ENCODE measurements at places on chromosomes 5 and 9. TPM values are rescaled to one million over a fixed set of nuclear protein-coding genes. Genes with fewer than 3 reads are reported as not detected.

DCAF12 gene
- total RNA-seq: 22.4 TPM

PCDH1 gene
- total RNA-seq: 0.09 TPM

- no peak for DNase-seq
- peaks cover 10% of the 10 kb centered on the region for H3K4me1 ChIP-seq
- no peak overlapping the region for H3K4me3 ChIP-seq
- no peaks in the 10 kb centered on the region for H3K36me3 ChIP-seq
- H3K27ac ChIP-seq: no peak overlapping the region
Measured at GRCh38 chr9:113359385-113359784, 10.0 kb downstream of the BSPRY start.

KIAA1958 gene
- total RNA-seq: 4.7 TPM

GRCh38 chr9:5868235-5868634 is 22.5 kb upstream of the MLANA start:
- H3K27me3 ChIP-seq: peaks cover 2% of the 10 kb centered on the region
- no peak for DNase-seq
- H3K27ac ChIP-seq: no peak overlapping the region
- peaks cover 12% of the 10 kb centered on the region for H3K4me1 ChIP-seq
- no peaks in the 10 kb centered on the region for H3K36me3 ChIP-seq
- no peak overlapping the region for H3K4me3 ChIP-seq

DNA sequence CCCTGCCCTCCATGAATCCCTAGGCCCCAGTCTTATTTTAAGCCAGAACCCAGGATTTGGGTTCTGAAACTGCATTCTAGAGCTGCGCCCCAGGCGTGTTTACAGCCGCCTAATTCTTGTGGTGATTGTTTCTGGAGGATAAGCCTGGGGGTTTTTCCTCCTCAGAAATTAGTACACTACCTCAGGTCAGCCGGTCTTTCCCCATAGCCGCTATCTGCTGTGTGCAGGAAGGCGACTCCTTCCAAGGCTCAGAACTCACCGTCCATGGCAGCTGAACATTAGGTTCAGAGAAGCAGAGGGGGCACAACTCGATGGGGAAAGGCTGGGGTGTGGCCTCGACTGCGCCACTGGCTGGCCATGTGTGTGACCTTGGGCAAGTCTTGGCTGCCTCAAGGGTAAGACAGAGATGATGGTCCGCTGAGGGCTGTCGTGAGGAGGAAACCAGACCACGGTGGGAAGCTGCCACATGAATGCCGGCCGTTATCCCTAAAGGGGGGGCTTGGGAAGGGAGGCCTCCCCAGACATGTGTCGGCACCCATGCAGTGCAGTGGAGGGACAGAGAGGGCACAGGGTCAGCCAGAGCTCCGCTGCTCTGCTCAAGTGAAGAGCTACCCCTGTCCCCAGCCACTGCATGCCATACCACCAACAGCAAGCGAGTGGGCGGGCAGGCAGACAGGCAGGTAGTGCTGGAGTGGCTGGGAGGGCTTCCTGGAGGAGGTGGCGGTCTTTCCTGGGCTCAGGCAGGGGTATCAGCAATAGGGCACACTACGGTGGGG is 28.9 kb downstream of the SHB start:
- H3K27me3 ChIP-seq: no peaks in the 10 kb centered on the region
- DNase-seq: no peak
- H3K4me1 ChIP-seq: peaks cover 93% of the 10 kb centered on the region
- H3K4me3 ChIP-seq: no peak overlapping the region
- H3K27ac ChIP-seq: peak overlapping the region; percentile 98

- no peak overlapping the region for H3K4me3 ChIP-seq
- H3K36me3 ChIP-seq: no peaks in the 10 kb centered on the region
- H3K27me3 ChIP-seq: peaks cover 3% of the 10 kb centered on the region
- no peak for DNase-seq
Measured at GRCh38 chr9:134453776-134454475, 127.7 kb downstream of the RXRA start.

EFNA5 gene
- total RNA-seq: not detected

DNA sequence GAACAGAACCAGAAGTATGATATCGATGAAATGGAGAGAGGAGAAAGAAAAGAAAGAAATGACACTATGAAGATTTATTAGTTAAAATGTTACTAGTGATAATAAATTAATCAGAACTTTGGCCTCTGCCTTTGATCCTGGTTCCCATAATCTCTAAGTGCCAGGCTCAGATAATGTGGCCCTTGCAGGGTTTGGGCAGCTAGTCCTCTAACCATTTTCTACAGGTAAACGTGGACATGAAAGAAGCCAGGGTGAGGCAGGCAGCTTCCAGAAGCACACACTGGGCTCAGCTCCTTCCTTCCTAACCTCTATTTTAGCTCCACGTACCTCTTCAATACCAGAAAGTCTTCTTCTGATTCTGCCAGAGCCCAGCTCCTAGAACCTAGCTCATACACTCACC is 30.6 kb downstream of the SYK start:
- no peak overlapping the region for H3K4me3 ChIP-seq
- no peaks in the 10 kb centered on the region for H3K4me1 ChIP-seq
- peaks cover 3% of the 10 kb centered on the region for H3K27me3 ChIP-seq
- no peak for DNase-seq
- no peak overlapping the region for H3K27ac ChIP-seq
- H3K36me3 ChIP-seq: no peaks in the 10 kb centered on the region

- H3K4me3 ChIP-seq: no peak overlapping the region
- peaks cover 11% of the 10 kb centered on the region for H3K27me3 ChIP-seq
- DNase-seq: no peak
- H3K4me1 ChIP-seq: no peaks in the 10 kb centered on the region
Measured at GRCh38 chr5:175697846-175698245, 40.0 kb downstream of the HRH2 start.

- no peak overlapping the region for H3K27ac ChIP-seq
- H3K4me1 ChIP-seq: no peaks in the 10 kb centered on the region
- H3K36me3 ChIP-seq: no peaks in the 10 kb centered on the region
- no peak overlapping the region for H3K4me3 ChIP-seq
Measured at GRCh38 chr5:176891331-176891958, 7.7 kb downstream of the HK3 start.

PCDHA9 gene
- not detected for total RNA-seq

PCDHAC2 gene
- not detected for total RNA-seq

SPATA31C1 gene
- not detected for total RNA-seq

All from HFFc6 (cell line).